AG10803 (cell line): ENCODE measurements at places on chromosomes 1 and 21.

GRCh38 chr1:219279017-219279770 is 105.5 kb downstream of the LYPLAL1 start:
- DNase-seq, result no peak

DNA sequence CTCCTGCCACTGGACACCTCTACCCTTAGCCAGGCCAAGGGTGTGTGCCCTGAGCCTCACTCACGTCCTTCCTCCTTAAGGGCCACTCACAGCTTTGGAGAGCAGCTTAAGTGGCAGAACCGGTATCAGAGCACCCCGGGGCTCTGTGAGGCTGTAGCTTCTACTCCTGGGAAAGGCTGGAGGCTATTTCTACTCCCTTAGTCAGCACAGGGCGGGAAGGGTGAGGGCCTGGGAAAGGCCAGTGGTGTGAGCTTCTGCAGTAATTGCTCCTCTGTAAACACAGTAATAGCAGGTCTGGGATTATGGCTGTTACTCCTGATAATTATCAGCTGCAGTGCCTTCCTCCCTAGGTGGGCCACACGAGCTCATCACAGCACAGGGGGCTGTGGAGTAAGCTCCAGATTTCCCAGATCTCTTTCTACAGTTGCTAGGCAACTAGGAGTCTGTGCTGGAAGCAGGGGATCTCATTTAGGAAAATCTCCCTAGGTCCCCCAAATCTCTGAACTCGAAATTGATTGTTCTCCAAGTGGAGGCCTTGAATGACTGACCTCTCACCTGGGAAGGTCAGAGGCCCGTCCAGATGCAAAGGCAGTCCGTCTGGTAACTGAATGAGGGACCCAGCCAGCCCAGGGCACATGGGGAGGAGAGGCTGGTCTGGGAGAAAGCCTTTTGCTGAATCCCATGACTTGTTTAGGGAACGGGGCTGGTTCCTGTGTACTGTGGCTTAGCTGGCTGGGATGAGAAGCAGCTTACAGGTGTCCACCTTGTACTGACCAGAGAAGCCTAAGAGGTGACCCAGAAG is 29.3 kb downstream of the IER5 start:
- DNase-seq, result no peak

DNA sequence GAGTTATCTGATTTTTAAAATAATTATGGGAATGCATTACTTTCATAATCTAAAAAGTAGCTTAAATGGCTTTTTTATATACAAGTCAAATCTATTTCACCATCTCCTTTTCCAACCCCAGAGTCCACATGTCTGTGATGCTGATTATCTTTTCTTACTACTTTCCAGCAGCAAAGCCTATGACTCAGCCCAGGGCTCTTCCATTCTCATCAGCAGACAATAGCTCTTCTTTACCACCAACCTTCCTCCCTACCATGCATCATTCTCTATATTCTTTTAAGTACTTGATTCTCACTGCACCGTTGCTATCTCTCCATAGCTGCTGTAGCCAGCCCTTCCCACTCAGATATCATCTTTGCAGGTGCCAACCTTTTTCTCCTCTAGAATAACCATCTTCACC is 61.3 kb downstream of the OVGP1 start:
- DNase-seq, result peak; percentile 25

DNA sequence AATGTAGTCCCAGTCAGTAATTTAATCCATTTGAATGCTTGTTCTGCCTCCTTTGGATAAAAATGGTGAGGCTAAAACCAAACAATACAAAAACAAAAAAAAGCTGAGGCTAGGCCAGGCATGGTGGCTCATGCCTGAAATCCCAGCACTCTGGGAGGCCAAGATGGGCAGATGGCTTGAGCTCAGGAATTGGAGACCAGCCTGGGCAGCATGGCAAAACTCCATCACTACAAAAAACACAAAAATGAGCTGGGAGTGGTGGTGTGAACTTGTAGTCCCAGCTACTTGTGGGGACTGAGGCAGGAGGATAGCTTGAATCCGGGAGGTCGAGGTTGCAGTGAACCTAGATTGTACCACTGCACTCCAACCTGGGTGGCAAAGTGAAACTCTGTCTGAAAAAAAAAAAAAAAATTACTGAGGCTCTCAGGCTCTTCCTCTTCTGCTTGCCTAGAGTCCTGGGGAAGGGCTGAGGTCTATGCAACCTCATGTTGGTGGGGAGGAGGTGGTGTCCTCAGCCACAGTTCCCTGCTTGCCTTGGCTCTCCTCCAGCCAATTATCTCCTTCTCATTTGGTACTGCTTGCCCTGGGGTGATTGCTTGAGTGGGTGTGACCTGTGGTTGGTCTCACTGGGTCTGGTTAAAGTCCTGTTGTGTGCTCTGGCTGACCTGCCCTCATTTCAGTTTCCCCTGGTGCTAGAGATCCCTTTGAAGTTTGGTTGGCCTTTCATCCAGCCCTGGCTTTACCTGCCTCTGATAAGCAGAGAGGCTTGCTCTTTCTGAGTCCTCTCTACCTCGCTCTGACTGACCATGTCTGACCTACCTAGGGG is 20.9 kb downstream of the S1PR1 start:
- DNase-seq, result no peak
